Activated CD4-positive, alpha-beta T cell treated with anti-CD3 and anti-CD28 coated beads, Interleukin-2, amount 50 U/mL, for 24 hours (primary cell): ENCODE measurements at places on chromosomes 7 and 10.

DNA sequence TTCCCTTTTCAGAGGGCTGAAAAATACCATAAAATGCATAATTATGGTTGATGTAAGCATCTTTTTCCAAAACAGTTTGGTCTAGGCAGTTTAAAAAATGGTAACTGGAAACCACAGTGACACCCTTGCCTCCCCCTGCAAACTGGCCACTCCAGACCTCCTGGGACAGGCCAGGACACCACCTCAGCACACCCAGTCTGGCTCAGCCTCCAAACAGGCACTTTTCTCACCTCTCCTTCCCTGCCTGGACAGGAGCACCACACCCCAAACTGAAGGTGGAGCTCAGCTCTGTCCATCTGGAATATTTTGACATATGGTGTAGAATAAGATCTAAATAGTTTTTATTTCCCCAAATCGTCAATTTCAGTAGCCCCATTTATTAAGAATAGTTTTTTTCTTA is 78.5 kb downstream of the CDK14 start:
- DNase-seq = no peak

DNA sequence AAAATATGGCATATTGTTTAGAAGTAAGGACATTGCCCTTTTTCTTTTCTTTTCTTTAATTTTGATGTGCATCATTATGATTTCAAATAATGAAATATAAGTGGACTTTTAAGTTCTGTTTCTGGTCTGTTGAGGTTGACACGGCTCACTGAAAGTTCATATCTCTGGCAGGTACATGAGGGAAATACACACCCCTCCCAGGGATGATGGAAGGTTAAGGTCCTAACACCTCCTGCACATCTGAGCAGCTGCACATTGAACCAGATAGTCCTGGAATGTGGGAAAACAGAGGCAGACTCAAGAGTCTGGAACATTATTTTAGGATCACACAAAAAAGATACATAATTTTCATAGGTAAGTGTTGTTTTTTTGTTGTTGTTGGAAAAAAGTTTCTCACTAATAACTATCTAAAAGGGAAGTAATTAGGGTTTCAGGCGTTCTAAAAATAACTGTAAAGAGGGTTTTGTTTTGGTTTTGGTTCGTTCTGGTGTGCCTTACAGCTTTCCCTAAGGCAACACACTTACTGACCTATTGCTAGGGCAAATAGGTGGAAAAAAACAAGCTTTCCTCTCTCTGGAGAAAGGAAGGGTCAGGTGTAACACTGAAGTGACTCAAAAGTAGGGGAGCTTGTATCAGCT is 201.2 kb upstream of the PRKCQ start:
- no peak for DNase-seq

DNA sequence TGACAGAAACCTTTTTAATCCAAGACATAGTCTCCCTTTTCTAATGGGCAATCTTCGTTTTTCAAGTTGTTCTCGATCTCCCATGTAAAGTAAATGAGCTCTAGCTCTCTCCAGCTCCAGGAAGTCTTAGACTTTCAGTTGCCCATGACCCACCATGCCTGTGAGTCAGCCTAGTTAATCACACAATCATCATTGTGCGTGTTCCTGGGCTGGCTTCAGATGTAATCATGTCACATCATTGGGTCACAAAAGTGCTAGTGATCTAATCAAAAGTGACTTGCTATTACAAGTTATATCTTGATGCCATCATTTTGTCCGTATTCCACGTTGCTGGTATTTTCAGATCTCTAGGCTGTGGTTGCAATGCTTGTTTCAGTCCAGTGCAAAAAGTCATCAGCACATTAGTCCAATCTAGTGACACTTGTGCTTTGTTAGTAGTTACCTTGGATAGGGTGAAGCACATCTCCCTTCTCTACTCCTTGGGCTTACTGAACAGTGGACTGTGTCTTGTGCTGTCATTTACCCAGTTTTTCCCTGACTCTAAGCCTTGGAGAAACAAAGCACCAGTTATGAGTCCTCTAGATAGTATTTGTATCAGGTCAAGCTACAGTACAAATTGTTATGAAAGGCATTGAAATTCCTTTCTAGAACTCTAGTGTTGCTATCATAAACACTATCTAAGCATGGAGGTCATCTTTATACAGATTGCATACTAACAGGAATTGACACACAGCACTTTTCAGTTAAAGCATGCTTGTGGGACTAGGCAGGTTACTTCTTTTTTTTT is 316.6 kb downstream of the GFRA1 start:
- no peak for DNase-seq

GRCh38 chr10:12380999-12381398 is 31.7 kb downstream of the CAMK1D start:
- DNase-seq = no peak

DNA sequence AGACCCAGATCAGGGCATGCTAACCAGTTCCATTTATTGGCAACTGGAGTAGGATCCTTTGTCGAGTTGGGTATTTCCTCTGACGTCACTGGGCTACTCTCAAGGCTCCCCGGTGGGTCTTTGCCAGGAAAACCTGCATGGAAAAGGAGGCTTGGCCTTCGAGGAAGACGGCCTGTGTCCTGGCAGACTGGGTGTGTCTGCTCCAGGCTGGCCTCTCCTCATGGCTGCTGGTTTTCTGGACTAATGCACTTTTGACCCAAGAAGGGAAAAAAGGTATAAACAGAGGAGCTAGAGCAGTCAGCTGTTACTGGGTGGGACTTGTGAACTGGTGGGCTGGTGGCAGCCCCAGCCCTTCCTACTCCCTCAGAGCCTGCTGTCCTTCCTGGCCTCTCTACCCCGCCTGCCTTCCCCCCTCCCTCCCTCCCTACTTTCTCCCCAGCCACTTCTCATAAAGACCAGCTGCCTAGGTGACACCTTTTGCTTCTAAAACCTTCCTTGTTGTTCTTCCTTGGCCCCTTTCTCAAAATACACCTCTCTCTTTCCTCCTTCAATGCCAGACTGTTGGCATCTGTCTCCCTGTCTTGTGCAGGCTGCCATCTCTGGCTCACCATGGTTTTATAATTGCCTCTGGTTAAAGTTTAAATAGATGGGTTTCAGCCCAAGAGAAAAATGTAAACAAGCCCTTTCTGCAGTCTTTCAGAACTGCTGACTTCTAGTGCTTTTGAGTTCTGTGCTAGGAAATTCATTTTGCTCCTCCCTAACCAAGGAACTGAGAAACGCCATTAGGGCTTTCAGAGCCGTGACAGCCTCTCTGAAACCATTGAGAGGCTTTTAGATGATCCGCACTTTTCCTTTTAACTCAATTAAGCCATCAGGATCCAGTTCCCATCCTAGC is 101.8 kb upstream of the MKLN1 start:
- DNase-seq = no peak

- DNase-seq = no peak
These were observed 73.6 kb downstream of the RELN start for GRCh38 chr7:103915680-103916357.

- DNase-seq = no peak
These were observed 630.0 kb upstream of the FOXK1 start for GRCh38 chr7:4052130-4052529.

GRCh38 chr10:125692601-125693523 is 9.9 kb upstream of the TEX36 start:
- DNase-seq = no peak

DNA sequence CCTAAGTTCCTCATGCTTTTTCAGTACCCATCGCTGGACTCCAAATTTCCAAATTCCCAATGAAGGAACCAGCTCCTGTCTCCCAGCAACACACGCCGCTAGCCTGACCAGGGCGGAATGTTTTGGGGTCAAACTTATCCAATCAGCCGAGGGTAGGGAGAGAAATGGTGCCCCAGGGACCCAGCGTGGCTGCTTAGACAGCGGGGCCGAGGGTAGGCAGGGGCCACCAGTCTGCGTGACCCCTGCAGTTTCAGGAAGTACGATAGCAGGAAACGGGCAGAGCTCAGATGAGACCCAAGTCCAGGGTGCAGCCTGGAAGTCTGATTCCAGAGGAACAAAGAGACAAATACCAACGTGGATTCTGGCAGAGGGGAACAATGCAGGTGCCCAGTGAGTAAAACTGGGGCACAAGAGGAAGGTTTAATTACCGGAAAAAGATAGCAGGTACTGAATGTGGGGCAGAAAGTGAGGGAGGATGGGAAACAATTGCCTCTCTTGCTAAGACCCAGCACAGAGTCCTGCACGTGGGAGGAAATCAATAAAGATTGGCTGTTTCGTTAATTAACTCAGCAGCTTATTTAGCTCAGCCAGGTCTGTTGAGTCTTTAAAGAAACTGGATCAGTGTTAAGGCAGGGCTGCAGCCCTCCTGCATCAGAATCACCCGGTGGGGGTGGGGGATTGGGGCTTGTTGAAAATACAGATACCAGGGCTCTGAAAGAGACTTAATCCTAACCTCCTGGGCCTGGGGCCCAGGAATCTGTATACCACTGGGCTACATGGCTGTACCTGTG is 50.4 kb upstream of the NFE2L3 start:
- no peak for DNase-seq

DNA sequence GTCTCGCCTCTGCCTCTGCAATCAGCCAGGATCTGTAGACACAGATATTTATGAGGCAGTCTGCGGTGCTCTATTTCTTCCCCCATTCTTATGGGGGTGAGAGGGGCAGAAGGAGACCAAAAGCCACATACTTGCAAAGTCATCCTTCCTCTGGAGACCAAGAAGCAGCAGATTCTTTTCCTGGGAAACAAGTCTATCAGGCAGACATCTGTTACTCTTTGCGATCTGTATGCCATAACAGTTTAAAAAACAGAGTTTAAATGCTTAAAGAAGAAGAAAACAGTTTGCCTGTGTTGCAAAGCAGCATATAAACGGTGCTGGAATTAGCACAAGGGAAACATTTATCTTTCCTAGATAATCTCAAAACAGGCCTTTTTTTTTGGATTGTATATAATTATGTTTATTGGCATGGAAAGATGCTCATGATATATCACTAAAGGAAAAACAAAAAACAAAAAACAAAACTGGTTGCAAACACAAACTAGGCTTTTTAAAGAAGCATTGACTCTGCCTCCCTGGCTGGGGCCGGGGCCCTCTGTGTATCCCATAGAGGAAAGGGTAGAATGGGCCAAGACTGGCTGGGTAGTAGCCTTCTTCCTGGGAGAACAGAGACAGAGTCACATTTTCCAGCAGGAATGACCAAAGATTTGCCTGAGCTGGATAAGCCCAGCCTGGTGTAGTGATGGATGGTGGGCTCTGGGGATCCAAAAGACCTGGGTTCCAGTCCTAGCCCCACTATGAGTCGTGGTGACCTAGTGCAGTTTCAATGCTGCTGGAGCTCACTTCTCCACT is 50.4 kb downstream of the RGS10 start:
- DNase-seq = no peak

- DNase-seq = peak; percentile 47
These were observed 30.7 kb upstream of the RBM20 start for GRCh38 chr10:110613341-110613995.

DNA sequence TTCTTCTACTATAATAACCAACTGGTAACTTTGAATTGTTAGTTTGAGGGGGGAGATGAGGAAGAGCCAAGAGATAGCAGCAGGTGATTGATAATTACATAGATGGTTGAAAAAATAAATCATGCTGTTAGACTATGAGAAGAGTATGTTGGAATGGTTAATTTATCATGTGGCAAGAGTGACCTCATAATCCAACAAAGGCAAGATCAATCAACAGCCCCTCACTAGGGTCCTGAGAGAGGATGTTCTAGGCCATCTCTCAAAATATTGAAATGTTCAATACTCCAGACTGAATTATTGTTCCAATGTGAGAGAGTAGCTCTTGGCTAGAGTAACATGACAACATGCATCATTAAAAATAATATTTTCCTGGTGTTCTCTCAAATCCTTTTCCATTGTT is 67.9 kb downstream of the ADD3 start:
- DNase-seq = no peak

DNA sequence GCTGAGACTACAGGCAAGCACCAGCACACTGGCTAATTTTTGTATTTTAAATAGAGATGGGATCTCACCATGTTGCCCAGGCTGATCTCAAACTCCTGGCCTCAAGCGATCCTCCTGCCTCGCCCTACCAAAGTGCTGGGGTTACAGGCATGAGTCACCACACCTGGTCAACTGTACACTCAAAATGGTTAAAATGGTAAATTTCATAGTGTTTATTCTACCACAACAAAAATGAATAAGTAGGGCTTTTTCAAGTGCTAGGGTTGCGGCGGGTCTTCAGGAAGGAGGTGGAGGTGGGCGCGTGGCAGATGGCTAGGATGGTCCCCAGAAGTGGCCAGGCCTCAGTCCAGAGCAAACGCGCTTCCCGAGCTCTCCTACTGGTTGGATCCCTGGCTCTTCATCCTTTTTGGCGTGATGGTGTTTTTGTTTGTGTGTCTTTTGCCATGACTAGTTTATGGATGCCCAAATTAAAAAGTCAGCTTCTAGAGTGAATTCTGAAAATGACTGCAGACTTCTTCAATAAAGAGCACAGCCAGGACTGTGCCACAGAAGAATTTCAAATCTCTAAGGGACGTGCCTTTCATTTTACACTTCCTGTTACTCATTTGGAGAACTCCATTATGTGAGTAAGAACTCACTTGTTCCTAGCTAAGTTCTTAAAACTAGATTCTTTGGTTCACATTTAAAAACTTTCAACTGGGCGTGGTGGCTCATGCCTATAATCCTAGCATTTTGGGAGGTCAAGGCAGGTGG is 73.9 kb downstream of the TMEM130 start:
- no peak for DNase-seq

- no peak for DNase-seq
These were observed 133.4 kb downstream of the LRRC4 start for GRCh38 chr7:127897704-127898454.

DNA sequence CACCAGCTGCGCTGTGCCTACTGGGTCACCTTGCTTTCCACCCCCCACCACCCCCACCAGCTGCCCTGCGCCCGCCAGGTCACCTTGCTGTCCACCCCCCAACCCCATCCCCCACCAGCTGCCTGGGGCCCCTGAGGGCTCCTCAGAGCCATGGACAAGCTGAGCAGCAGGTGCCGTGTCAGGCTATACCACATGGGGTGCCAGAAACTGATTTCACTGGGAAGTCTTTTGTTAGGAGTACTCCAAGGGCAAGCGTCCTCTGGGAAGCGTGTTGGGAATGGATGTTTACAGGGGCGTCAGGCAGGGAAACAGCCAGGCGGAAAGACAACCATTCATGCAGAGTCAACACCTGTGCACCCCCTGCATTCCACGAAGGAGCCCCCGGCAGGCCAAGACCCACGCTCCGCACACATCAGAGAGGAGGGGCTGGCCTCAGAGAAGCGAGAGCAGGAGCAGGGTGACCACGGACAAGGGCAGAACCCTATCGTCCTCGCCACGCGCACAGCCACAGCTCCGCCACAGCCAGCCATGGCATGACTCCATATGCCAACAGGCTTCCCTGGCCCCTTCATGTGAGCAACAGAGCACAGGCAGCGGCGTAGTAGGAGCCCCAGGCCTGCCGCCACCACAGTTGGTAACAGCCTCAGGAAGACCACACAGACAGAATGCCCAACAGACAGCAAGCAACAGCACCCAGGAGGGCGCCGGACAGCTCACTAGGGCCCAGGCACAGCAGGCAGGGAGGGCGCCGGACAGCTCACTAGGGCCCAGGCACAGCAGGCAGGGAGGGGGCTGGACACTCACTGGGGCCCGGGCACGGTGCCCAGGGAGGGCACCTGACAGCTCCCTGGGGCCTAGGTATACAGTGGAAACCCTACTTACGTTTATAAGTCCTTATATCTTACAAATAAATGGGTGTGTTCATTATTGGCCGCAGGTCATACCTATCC is 180.8 kb downstream of the MAD1L1 start:
- DNase-seq = no peak

GRCh38 chr10:30897547-30897946 is 134.1 kb downstream of the ZNF438 start:
- no peak for DNase-seq
